Activated CD8-positive, alpha-beta T cell treated with anti-CD3 and anti-CD28 coated beads, Interleukin-2, amount 10 ng/mL, durations not matched to agents 7 days and 5 days (primary cell): ENCODE measurements at places on chromosomes 2 and 18.

GRCh38 chr18:2444201-2444875 is 127.0 kb downstream of the METTL4 start:
- DNase-seq = no peak

DNA sequence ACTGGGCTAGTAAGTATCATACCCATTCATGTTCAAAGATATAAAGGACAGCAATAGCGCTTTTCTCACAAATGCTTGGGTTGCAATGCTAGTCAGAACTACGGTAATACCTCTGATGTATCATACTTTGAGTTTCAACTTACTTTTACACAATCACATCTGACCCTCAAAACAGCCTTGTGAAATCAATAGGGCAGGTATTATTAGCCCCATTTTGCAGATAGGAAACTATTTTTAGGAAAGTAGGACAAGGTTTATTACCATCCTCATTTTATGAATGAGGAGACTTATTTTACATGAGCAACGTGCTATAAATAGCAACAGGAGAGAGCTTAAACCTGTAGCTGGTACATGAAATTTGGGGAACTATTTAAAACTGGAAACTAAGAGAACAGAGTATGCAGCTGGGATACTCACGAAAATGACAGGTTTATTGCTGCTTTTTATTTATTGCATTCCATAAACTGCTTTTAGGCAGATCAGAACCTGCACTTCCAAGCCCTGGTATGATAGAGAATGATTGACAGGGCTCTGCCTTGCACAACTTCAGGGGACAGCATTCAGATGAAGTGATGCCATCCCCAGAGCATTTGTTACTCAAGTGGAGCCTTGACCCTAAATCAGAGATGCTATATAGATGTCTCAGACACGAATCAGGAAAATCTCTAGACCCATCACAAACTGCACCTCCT is 42.4 kb upstream of the PPM1B start:
- DNase-seq = no peak

GRCh38 chr2:119856469-119856901 is 96.8 kb downstream of the PTPN4 start:
- no peak for DNase-seq

- no peak for DNase-seq
Observed at GRCh38 chr2:217849154-217849975, 153.4 kb downstream of the TNS1 start.

DNA sequence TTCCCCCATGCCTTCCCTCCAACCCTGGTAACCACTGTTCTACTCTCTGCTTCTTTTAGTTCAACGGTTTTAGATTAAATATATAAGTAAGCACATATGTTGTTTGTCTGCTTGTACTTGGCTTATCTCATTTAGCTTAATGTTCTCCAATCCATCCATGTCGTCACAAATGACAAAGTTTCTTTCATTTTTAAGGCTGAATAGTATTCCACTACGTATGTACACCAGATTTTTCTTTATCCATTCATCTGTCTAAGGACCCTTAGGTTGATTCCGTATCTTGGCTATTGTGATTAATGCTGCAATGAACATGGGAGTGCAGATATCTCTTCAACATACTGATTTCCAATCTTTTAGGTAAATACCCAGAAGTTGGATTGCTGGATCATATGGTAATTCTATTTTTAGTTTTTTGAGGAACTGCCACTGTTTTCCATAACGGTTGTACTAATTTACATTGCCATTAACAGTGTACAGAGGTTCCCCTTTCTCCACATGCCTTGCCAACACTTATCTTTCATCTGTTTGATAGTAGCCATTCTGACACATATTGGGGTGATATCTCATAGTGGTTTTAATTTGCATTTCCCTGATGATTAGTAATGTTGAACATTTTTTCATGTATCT is 8.1 kb downstream of the ASB3 start:
- DNase-seq = no peak

DNA sequence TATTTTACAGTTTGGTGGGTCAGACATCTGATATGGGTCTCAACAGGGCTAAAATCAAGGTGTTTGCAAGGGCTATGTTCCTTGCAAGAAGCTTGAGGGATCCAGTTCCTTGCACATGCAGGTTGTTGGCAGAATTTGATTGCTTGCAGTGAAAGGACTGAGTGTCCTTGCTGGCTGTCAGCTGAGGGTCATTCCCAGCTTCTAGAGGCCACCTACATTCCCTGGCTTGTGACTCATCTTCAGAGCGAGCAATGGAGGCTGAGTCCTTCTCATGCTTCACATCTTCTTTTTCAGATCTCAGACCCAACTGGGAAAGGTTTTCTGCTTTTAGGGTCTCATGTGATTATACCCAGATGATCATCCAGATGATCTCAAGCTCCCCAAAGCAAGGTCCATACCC is 12.4 kb downstream of the MEX3C start:
- no peak for DNase-seq

DNA sequence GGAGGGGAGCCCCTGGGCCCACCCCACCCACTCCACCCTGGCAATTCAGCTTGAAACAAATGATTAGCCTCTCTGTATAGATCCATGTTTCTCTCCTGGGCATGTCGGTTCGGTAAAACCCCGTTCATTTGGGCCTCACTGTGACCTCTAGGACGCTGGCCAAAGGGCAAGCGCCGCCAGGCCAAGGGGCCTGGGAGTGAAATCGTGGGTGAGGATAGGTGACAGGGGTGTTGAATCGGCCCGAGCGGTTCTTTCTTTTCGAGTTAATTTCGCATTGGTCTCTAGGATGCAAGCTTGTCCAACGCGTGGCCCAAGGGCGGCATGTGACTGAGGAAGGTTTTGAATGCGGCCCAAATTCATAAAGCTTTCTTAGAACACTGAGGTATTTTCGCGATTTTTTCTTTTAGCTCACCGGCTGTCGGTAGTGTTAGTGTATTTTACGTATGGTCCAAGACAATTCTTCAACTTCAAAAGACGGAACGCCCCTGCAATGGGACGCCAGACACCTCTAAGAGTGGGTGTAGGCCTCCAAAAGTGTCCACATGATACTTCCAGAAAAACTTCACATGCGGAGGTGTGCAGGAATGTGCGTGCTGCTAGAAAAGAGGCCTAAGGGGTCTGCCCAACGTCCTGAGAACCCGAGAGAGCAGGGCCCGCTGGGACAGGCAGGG is 9.8 kb upstream of the ARID5A start:
- DNase-seq = no peak

DNA sequence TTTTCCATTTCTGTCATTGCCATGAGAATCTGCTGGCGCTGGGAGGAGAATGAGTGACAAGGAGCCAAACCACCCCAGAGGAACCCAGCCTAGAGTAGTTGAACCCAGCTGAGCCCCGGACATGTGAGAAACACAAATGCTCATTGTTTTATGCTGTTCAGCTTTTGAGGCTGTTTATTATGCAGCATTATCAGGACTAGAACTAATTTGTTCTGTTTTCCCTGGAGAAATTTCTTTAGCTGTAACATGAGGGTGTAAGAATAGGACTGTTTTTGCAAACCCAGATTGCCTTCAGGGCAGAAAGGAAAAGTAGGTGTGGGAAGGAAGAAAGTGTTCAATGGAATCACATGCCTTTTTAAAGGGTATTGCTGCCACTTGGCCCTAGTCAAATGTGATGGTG is 28.5 kb upstream of the DOCK10 start:
- DNase-seq = no peak

GRCh38 chr2:80380736-80381135 is 76.2 kb upstream of the LRRTM1 start:
- DNase-seq = no peak

DNA sequence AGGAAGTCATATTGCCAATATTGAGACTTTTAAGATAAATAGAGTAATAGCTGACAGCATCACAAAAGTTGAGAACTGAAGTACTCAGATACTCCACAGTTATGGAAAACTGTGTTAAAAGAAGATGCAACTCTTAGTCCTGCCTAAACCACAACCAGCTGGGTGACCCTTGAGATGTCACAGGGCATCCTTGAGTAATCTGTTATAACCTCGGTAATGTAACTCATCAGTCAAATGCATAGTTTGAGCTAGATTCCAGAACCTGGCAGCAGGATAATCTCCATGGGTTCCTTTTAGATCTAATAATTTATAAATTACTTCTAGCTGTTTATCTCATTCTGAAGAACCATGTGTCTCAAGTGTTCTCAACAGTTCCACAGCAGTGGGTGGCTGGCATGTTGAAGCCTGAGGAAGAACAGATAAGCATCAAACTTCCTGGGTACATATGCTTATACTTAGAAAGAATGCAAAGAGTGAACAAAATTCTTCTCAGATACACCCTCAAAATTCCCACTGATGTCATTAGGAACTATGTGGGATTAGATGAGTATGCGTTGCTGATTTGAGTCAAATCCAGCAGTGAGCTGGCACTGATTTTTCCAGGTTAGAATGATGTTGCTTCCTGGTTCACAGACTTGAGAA is 304.1 kb upstream of the ERBB4 start:
- no peak for DNase-seq

GRCh38 chr18:77061281-77061945 is 71.2 kb downstream of the MBP start:
- no peak for DNase-seq
